ENCODE measurements at places on chromosomes 1 and 21.

DNA sequence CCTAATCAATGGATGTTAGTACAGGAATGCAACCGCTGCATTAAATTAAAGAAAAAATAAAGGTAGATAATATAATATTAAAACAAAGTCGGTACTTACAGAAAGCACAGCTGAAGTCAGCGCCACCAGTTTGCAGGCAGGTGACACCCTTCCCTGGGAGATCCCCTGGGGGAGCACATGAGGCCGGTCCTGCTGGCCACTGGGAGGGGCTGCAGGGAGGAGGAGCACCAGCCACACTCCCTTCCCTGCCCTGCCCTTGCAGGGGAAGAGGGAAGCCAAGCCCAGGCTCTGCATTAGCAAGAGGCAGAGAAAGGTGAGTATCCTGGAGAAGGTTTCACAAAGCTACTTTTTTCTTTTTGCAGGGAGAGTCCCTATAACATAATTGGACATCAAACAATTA lies 507.0 kb downstream of the AJAP1 start:
- no peak for DNase-seq

GRCh38 chr1:109883248-109883955 lies 27.2 kb upstream of the CSF1 start:
- no peak for DNase-seq

DNA sequence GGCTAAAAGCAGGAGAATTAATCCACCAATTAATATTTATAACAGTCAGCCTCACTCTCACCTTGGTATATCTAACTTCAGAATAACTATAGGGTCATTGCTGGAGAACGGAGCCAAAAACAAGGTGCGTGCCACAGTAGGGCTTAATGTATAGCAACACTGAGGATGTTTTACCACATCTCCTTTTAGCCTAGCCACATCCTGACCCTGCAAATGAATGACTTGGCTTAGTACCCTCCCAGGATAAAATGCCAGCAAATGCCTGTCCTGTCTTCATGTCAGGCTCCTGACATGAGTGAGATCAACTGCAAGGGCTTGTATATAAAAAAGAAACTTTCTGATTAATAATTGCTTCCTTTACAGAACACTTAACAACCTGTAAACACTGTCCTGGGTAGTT lies 2.7 kb upstream of the CDC42BPA start:
- DNase-seq = no peak

DNA sequence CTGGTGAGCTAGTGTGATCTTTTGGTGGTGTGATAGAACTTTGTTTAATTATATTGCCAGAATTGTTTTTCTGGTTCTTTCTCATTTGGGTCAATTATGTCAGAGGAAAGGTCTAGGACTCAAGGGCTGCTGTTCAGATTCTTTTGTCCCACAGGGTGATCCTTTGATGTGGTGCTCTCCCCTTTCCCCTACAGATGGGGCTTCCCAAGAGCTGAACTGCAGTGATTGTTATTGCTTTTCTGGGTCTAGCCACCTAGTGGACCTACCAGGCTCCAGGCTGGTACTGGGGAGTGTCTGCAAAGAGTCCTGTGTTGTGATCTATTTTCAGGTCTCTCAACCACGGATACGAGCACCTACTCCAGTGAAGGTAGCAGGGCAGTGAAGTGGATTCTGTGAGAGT lies 25.9 kb upstream of the CD84 start:
- no peak for DNase-seq

- DNase-seq = no peak
Measured at GRCh38 chr21:23780326-23780725, 1827.0 kb downstream of the MRPL39 start.

DNA sequence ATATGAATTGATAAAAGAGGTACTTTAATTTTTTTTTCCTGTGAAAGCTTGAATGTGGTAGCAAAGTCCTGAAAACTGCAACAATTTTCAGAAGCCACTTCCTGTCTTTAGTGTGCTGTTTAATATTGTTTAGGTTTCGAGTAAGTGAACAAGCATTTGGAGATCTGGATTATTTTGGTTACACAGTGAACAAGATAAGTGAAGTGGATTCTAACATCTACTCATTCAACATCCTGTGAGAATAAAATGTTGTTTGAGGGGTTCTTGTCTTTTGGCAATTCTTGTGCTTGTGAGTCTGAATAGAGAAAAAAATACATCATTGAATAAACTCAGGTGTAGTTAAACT lies 35.2 kb upstream of the PLA2G4A start:
- no peak for DNase-seq
